ENCODE measurements at places on chromosomes 7 and 10.

GRCh38 chr7:39413636-39414223, 152.5 kb upstream of the YAE1 start:
- no peak for DNase-seq

- peak; percentile 39 for DNase-seq
Observed at GRCh38 chr7:73706126-73707044, 13.1 kb downstream of the STX1A start.

DNA sequence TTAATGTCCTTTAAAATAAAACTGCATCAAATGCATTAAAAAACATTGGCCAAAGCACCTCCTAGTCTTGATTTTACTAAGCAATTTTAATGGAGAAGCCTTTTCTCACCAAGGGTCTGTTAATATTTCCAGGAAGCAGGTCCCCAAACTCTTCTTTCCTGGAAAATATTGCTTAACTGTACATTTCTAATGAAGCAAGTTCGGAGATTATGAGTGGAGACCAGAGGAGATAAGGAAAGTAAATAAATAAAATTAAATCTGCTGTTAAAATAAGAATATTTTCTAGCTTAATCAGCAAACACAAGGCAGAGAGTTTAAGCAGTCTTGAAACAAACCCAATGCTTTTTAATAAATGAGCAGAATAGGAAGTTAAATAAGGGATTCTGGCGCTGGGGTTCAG, 322.4 kb downstream of the PTEN start:
- DNase-seq = no peak

- DNase-seq = no peak
Observed at GRCh38 chr7:34081935-34082334, 176.6 kb downstream of the BMPER start.

DNA sequence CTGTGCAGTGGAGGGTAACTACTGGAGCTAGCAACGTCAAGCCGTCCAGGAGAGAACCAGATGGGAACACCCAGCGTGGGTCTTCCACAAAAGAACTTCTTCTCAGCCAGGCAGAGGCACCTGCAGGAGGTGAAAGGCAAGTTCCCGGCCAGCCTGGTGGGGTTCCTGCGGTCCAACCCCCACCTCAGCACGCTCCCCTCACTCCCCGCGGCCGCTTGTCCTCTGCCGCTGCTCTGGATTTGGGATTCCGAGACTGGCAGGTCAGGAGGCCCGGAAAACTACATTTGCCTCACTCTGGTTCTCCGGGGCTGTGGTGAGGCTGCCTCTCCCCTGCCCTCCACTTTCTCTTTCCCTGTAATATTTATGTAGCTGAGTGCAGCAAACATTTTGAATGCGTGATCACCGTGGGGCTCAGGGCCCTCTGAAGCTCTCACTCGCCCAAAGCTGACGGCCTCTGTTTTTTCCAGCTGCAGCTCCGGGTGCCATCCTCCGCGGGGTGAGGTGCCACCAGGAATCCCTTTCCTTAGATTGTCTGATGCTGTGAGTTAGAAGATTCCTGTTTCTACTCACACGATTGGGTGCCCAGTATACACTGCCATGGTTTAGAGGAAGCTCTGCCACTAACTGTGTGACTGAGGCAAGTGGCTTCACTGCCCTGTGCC, 366.9 kb downstream of the DNAJB6 start:
- no peak for DNase-seq

- DNase-seq = no peak
Observed at GRCh38 chr7:36854652-36855051, 130.4 kb upstream of the AOAH start.

DNA sequence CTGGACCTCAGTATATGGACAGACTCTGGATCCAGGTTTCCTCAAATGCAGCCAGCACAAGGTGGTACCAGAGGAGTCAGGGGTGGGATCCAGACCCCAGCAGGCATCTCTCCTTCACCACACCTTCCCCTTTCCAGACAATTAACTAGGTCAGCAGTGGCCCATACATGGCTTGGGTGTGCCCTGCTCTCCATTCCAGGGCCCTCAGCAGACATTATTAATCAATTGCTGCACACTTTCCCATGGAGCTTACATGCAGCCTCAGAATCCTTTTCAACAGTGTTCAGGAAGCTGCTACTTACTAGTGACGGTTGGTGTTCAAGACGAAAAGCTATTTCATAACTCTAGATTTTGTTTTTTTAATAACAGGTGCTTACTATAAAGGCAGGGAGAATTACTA, 6.0 kb downstream of the COL13A1 start:
- no peak for DNase-seq

DNA sequence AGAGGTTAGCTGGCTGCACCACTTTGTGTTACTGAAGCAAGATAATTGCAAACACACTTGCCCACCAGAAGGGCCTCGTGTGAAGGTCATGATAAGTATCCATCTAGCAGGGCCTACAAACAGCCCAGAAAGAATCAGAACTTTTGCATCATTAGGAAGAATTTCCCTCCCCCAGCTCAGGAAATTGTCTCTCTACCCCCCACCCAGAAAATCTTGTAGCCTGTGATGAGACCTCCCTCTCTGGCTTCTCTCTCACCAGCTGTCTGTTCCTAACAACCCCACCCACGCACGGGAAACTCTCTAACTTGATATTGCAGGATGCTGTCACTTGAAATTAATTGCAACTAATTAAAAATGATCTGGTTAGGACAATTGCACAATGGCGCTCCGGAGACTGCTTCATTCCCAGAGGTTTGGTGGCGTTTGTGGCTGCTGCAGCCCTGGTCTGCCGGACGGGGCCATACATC, 34.5 kb downstream of the ZNF503 start:
- no peak for DNase-seq

GRCh38 chr10:77226020-77226419, 411.6 kb downstream of the KCNMA1 start:
- no peak for DNase-seq

DNA sequence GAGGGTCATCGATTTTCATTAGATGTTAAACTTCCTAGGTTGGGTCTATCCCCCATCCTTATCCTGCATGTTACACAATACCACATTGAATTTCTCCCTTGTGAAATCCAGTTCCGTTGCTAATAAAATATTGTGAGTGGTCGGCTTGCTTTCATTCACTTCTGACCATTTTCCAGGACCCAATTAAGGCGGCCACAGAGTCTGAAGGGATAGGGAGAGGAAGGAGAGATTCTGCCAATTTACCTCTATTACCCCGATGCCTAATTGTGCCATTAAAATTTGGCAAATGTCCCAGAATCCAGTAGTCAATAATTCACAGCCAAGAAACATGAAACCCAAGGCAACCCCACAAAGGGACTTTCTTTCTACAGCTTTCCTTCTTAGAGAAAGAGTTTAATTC, 129.9 kb downstream of the IPMK start:
- DNase-seq = no peak

- DNase-seq = no peak
Observed at GRCh38 chr7:47471831-47472230, 110.1 kb downstream of the TNS3 start.

- no peak for DNase-seq
Observed at GRCh38 chr10:97307441-97307840, 11.6 kb upstream of the FRAT1 start.

GRCh38 chr7:22001345-22002004, 55.8 kb upstream of the CDCA7L start:
- peak; percentile 7 for DNase-seq

- DNase-seq = no peak
Observed at GRCh38 chr7:7988706-7989105, 20.1 kb downstream of the GLCCI1 start.

- DNase-seq = no peak
Observed at GRCh38 chr10:49176310-49177268, 11.6 kb downstream of the TMEM273 start.

DNA sequence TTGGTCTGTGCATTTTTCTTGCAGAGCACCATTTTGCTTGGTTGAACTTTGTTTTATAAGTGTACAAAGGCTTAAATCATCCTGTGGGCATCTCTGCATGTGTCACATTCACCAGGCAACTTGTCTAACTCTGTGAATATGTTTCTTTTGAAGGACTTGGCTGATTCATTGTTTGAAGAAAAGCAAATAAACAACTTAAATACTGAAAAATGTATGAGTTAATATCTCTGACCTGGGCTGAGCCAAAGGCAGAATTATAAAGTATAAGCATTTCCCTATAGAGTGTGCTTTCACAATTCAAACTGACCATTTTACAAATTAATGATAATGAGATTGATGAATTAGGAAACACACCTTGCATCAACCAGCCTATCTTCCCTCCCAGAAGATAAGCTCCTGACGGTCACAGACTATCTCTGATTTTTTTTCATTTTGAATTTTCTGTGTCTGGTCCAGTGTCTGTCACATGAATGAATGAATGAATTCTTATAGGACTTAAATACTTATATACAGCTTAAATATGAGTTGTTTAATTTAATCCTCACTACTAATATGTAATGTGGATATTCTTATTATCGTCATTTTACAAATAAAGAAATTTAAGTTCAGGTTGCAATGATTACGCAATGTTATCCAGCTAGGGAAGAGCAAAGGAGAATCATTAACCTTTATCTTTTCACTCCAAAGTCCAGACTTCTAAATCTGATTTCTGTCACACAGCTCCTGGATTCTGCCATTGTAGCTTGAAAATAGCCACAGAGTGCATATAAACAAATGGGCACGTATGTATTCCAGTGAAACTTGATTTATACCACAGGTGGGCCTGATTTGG, 182.0 kb upstream of the PHYHIPL start:
- no peak for DNase-seq

DNA sequence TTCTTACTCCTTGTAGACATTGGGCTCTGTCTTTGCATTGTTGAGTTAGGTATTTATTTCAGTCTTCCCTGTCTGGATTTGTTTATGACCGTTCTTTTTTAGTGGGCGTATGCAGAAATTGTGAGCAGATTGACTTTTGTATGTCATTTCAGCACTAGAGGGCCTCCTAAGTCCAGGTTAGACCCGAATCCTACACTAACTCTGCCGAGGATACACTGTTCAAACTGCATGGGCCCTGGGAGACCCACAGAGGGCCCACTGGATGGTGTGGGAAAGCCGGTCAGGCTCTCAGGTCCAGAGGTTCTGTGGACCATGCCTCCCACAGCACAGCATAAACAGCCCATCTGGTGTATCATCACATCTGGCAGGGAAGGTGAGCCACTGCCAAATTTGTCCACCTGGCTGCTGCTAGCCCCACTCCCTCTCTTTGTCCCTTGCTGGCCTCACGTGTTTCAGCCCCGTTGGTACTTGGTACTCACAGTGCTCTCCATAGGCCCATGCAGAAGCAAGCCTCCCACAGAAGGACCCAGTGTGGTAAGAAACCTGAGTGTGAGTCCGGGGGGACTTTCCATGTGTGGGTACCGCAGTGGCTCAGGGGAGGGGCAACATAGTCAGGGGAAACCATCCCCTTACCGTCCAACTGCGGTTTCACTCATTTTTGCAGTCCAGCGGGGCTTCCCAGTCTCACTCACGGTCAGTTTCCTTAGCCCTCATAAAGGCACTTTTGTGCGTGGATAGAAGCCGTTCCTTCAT, 112.8 kb downstream of the APBB1IP start:
- DNase-seq = no peak

DNA sequence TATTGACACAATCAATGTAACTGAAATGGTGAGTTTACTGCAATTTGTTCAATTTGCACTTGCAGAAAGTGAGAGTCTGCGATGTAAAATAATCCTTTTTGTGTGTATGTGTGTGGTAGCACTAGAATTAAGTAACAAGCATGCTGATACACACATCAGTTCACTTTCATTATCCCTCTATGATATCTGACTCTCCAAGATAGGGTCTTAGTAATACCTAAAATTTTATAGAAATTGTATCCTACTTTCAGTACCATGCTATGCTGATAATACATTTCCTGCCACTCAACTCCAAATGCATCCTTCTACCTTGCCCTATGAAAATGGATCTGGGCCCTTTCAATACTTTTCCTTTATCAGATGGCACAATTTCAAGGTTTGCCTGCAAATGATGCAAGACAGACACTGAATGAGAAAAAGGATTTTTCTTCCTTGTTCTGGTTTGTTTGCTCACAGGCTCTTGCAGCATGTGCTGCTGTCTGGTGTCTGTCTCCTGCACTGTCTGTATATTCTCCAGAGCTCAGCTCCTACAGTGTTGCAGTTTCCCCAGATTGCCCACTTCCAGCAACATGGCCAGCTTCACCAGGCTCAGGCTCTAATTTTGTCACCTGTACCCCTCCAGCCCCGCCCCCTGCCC, 297.9 kb upstream of the HGF start:
- DNase-seq = no peak

GRCh38 chr10:11910102-11910501, 86.9 kb downstream of the PROSER2 start:
- no peak for DNase-seq

DNA sequence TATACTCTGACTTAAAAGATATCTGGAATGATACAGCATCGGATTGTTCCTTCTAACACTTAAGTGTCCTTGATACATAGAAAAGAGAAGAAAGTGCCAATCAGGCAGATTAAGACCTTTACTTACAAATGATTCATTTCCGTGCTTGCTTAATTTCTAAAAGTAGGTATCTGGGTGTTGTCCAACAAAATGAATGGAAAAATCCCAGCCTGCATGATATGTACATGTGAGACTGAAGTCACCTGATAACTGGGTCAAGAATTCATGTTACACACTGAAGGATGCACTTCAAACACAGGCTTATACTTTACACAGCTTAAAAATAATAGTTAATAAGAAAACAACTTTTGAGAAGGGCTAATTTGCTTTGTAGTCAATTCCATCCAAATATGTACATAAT, 25.2 kb upstream of the PLXDC2 start:
- no peak for DNase-seq

GRCh38 chr7:31055471-31055870, 3.4 kb downstream of the ADCYAP1R1 start:
- no peak for DNase-seq

DNA sequence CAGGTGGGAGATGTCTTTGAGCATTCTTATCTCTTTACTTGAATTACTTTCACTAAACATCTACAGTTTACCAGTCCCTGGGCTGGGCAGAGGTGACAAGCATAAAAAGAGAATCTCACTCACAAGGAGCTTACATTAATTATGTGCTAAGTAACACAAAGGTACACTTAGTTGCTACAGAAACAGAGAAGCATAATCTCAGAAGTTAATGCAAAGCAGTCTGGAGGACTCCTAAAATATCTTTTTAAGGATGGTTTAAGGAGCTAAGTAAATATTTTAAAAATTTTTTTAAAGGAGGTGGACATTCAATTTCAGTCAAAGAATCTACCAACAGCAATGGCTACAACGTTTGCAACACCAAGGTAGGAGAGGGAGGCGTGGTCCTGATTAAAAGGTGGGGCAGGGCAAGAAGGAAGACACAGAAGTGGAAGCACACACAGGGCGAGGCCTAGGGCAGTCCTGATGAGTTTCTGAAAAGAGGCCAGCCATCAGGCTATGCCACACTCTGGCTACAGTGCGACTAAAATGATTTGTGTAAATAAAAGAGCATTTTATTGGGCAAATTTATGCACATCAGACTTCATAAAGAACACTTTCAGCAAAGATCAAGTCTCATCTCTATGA, 5.3 kb downstream of the LARP4B start:
- no peak for DNase-seq
